ENCODE measurements at places on chromosomes 4 and X.

- DNase-seq, result peak; percentile 26
These were observed 19.2 kb upstream of the WFS1 start for GRCh38 chr4:6250235-6250983.

DNA sequence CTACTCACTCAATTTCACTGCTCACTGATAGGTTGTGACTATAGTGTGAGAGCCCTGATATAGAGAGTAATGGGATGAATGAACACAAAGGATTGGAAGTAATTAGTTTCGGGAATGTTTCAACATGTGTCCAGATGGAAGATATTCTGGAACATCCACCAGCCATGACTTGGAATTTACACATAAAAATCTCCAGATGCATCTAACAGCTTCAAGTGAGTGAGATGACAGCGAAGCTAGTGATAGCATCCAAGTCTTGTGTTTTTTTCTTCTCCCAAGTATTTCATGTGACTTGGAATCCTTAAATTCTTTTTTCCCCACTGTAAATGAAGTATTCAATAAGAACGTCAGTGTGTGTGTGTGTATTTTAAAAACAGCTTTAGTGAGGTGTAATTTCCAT lies 82.1 kb downstream of the CLDN34 start:
- no peak for DNase-seq

GRCh38 chrX:28312965-28313364 lies 274.3 kb upstream of the IL1RAPL1 start:
- no peak for DNase-seq

- DNase-seq, result no peak
These were observed 1472.7 kb downstream of the ARAP2 start for GRCh38 chr4:34771632-34772031.

GRCh38 chr4:140839888-140840790 lies 84.0 kb upstream of the TBC1D9 start:
- no peak for DNase-seq

DNA sequence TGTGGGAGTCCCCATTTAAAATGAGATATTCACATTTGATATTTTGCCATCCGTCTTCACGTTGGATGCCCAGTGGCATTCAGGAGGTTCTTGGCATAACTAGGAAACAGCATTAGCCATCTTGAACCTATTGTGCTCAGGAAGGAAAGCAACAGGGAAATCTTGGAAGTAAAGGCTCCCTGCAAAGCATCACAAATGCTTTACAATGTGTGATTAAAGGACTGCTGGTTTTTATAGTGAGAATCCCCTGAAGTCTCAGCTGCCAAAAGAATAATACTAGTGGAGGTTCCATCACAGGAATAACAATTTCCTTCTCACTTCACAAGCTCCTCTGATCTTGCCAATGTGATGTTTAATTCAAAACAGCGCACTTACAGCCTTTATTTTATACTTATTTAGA lies 49.7 kb upstream of the NPNT start:
- no peak for DNase-seq

DNA sequence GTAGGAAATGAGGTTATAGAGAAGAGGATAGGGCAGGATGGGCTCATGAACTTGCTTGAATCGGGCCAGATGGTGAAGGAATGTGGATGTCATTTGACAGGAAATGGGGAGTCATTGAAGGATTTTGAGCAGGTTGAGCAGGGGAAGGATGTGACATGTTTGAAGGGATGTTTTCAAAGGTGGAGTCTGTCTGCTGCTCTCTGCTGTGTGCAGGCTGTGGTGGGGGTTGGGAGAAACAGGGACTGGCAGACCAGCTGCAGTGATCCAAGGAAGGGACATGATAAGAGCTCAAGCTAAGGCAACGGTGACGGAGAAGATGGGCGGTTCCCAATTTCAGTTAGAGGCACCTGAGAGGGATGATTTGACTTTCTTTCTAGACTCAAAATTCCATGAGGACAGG lies 14.0 kb upstream of the XPNPEP2 start:
- DNase-seq, result no peak

DNA sequence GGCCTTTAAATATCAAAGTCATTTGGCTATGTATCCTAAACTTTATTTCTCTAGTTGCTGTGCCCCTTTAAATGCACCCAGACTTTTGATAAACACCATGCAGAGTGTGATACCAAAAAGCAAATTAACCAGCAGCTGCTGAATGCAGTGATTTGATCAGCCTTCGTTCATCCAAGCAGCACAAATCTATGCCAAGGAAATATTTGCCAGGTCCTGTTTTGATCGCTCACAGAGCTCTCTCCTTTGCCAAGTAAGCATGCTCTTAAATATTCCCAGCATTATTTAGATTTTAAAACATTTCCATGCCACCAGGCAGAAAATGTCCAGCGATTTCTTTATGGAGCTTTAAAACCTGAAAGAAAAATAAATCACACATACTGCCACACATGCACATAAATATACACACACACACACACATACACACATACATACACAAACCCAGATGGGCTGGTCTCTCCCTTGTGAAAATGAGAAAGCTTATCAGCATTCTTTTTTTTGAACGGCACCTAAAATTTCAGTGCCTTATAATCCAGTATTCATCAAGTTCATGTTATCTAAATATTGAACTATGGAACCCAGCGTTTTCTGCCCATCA lies 35.7 kb downstream of the BTC start:
- no peak for DNase-seq

GRCh38 chr4:69828828-69829227 lies 31.1 kb downstream of the SULT1E1 start:
- no peak for DNase-seq

DNA sequence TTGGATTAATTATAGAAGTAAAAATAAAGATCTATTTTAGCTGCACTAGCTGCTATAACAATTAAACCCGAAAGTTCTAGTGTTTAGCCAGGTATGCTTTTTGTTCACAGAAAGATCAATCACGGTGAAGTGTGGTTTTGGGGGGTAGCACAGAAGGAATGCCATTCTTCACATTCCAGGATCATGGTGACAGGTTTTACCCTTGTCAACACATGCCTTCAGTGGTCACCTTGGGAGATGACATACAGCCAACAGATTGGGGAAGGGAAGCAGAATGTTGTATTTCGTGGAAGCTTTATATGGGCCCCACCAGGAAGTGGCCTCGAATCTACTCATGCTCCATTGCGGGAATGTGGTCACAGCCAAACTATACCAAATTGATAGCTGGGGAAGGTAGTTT lies 753.6 kb downstream of the RAPGEF2 start:
- no peak for DNase-seq

GRCh38 chr4:119233750-119234149 lies 21.2 kb downstream of the USP53 start:
- DNase-seq, result no peak

GRCh38 chr4:24853142-24853541 lies 57.8 kb downstream of the SOD3 start:
- DNase-seq, result no peak

DNA sequence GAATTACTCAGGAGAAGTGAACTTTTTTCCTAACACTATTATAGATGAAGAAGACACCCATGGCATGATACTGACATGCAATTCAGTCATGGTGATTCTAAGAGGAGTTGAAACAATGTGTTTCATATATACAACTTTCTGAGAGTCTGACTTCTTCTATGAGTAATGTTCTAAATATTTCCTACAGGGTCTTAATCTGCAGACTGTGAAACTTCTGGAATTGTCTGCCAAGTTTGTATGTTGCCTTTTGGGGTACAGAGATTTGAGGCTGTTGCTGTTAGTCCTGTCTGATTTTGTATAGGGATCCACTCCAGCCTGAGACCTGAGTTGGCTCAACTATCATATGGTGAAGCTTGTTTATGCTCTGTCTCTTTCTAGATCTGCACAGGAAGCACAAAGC lies 160.6 kb upstream of the GATB start:
- no peak for DNase-seq

DNA sequence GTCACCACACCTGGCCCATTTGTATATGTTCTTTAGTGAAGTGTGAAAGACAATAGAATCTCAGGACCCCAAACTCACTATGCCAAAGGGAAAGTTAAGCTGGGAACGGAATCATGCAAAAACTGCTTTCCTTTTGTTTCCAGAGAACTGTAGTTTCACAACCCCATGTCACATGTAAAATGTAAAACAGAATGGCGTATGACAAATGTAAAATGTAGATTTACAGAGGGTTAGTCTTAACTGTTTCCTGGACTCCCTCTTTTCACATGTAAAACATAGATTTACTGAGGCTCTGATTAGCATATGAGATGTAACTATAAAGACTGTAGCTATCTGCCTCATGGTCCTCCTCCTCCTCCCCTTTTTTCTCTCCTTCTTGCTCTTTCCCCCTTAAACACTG lies 66.3 kb downstream of the ABLIM2 start:
- no peak for DNase-seq

- no peak for DNase-seq
These were observed 768.8 kb downstream of the STPG2 start for GRCh38 chr4:97374526-97374925.

DNA sequence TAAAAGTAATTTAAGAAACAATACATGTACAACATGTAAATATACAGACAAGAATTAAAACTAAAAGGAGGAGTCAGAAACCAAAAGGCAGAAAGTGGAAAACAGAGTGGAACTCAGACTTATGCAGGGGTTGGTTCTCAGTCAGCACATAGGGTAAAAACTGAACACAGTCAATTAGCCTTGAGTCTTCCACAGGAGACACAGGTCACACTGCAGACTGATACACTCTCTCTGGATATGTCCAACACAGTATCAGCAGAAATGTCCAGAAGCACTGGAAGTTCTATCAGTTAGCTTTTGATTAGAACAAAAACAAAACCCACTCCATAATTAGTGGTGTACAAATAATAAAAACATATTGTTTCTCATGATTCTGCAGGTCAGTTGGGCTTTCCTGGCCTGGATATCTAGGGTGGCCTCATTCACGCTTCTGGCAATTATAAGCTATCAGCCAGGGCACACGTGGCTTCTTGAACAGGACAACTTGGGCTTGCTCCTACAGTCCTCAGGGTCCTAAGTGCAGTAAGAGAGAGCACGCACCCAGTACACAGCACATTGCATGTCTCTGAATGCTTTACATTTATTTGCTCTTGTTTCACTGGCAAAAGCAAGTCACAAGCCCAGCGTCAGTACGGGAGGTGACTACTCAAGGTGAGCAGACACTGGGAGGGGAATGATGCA lies 21.6 kb downstream of the TEC start:
- DNase-seq, result no peak

DNA sequence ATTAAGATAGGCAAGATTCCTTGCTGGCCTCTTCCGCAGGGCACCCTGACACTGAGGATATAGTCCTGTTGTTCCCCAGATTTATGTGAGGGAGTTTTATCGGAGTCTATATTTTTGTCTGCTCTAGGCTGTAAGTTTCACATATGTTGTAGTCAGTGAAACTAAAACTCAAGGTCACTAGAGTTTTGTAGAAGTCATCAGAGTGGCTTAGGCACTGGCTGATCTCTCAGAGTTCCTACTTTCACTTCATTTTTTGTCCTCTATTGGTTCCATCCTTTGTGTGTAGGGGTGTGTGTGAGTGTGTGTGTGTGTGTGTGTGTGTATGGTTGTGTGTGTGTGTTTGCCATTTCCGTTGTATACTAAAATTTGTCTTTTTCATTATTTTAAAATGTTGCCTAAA lies 577.5 kb downstream of the IQCM start:
- DNase-seq, result no peak

DNA sequence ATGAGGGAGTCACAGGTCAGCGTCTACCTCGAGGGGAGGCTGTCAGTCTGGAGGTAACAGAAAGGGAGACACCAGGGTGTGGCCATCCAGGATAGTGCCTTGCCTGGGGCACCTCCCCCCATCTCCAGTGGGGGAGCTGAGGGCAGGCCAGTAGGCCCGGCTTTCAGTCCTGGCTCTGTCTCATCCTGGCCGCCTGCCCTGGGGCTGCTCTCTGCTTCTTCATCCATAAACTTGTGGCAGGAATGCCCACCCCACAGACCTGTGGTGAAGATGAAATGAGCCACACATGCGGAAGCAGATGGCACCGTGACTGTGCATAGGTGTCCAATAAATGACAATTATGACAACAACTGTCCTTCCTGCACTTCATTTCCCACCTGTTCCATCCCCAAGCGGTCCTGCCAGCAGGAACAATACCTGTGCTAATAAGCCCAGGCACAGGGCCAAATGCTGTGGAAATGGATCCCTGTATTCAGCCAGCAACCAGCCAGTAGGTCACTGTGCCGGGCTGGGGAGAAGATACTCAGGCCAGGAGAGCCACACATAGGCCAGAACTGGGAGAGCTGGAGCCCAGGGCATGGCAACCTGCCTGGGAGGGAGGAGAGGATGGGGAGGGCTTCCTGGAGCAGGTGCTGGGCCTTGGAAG lies 30.2 kb downstream of the TRO start:
- no peak for DNase-seq

GRCh38 chr4:51930557-51930956 lies 87.6 kb downstream of the DCUN1D4 start:
- no peak for DNase-seq

DNA sequence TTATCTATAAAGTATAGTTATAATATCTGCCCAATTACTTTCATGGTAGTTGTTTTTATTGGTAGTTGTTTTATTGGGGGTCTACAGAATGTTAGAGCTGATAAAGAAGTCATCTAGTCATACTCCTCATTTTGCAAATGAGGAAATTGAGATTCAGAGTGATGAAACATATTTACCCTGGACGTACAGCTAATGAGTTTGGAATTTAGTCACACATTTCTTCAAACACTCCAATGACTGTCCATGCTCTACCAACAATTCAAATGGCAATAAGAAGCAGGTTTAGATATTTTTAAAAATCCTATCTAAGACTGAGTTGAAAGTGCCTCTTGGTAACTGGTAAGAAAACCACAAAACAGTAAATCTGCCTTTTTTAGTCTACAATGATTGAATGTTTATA lies 98.2 kb downstream of the MAGEC1 start:
- no peak for DNase-seq

DNA sequence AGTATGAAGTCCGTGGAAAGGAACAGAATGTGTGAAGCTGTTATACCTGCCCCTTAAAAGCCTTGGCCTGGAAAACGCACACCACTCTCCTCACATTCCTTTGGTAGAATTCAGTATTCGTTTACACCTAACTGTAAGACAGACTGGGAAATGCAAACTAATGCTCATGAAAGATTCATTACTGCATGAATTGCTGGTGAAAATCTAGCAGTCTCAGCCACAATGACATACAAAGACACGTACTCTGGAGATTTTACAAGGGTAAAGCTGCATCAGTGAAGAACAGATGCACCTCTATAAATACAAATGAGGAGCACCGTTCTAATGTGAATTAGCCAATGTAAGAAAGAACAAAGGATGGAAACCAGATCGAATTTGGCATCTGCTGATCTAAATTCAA lies 2051.3 kb downstream of the PCDH7 start:
- no peak for DNase-seq

DNA sequence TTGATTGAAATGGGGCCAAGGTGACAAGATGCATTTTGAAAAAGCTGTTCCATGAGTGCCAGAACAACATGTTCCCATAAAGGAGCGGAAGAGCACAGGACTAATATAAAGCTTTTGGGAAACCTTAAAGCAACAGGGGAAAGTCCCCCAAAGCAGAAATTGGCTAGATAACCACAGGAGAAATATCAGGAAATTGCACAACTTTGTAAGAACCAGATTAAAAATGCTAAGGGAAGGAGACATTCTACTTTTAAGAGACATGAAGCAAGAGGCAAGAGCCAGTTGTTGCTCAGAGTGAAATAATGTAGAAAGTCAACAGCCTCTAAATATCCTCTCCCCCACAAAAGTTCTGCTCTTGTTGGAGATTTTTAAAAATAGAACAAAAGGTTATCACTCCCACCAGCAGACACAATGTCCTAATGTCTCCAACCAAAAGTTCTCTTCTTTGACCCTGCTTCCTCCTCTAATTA lies 85.2 kb upstream of the LNX1 start:
- DNase-seq, result no peak

- no peak for DNase-seq
These were observed 42.4 kb upstream of the PDLIM5 start for GRCh38 chr4:94409375-94409679.

GRCh38 chr4:159937595-159937994 lies 834.7 kb downstream of the RAPGEF2 start:
- DNase-seq, result no peak

Measured in HS-27A (cell line).